Aorta (tissue), 5 donors: ENCODE measurements at places on chromosomes 12 and 14.

GRCh38 chr12:101086490-101087135, 123.4 kb downstream of the SLC5A8 start:
- no peak for DNase-seq
- no peaks in the 10 kb centered on the region for H3K36me3 ChIP-seq
- no peaks in the 10 kb centered on the region for H3K4me1 ChIP-seq
- H3K27ac ChIP-seq, result no peak overlapping the region
- no peaks in the 10 kb centered on the region for H3K27me3 ChIP-seq

GRCh38 chr14:97066068-97066899, 269.1 kb downstream of the VRK1 start:
- no peaks in the 10 kb centered on the region for H3K27me3 ChIP-seq
- no peak for DNase-seq
- H3K27ac ChIP-seq, result no peak overlapping the region
- no peaks in the 10 kb centered on the region for H3K36me3 ChIP-seq

GRCh38 chr14:70052990-70053389, 135.8 kb downstream of the SLC8A3 start:
- H3K36me3 ChIP-seq, result no peaks in the 10 kb centered on the region
- DNase-seq, result no peak
- H3K4me1 ChIP-seq, result no peaks in the 10 kb centered on the region
- no peak overlapping the region for H3K4me3 ChIP-seq
- H3K27me3 ChIP-seq, result peaks cover 2% of the 10 kb centered on the region

- DNase-seq, result peak; percentile 90
- H3K4me3 ChIP-seq, result peak within 1 kb of the TSS; percentile 50
- no peaks in the 10 kb centered on the region for H3K4me1 ChIP-seq
Measured at GRCh38 chr12:113422030-113422885, at the start of gene SDSL. Gene SDSL, plus strand, starts transcription at chr12:113422380. Its CDS starts 5,603 bp downstream, at chr12:113427983.

DNA sequence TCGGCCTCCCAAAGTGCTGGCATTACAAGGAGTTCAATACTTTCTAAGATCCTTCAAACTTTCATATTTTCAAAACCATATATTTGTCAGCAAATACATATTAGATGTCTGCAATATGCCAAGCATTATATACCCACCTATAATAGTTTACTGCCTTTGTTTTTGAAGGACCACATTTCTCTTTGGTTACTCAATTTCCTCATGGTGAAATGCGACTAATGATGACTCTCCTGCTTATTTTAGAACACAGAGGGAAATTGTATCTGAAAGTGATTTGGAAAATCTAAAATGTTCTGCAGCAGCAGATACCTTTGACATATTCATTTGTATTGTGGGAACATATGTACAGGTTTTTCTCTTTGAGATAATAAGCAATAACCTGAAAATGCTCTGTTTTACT, 2.7 kb upstream of the CNTN1 start:
- no peaks in the 10 kb centered on the region for H3K4me1 ChIP-seq
- no peak overlapping the region for H3K4me3 ChIP-seq
- no peak for DNase-seq
- no peaks in the 10 kb centered on the region for H3K27me3 ChIP-seq
- H3K27ac ChIP-seq, result no peak overlapping the region
- H3K36me3 ChIP-seq, result no peaks in the 10 kb centered on the region

DNA sequence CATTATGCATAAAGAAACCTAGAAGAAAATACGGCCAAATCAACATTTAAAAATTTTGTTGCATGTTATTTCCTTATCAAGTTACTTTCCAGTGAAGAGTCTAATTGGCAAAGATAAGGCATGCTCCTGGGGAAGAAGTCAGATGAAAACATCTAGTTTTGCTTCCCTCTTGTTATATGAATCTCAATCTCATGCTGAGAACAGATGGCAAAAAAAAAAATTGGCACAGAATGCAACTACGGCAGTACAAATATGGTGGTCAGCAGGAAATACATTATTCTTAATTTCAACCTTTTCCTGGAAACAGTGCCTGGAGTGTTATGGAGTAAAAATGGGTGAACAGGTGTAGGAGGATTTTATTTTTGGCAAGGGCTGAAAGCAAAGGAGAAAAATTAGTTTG, 32.8 kb downstream of the HECTD4 start:
- no peaks in the 10 kb centered on the region for H3K4me1 ChIP-seq
- no peak for DNase-seq
- no peak overlapping the region for H3K27ac ChIP-seq
- H3K27me3 ChIP-seq, result no peaks in the 10 kb centered on the region
- H3K4me3 ChIP-seq, result no peak overlapping the region
- H3K36me3 ChIP-seq, result peaks cover 2% of the 10 kb centered on the region

DNA sequence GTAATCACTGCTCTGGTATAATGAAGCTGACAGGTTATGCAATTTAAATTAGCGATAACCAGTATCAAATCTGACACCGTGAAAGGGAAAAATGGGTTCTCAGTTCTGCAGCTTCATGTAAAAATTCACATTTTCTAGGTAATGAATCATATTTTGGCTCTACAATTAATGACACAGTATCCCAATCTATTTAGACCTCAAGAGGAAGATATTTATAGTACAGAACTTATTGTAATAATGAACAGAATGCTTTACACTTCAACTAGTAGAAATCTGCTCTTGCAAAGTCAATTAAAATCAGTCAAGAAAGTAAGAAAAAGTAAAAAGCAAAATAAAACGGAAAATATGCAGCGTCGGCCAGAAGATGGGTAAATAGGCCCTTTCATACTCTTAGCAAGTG, 24.3 kb downstream of the SEL1L start:
- H3K4me3 ChIP-seq, result no peak overlapping the region
- peaks cover 3% of the 10 kb centered on the region for H3K36me3 ChIP-seq
- no peaks in the 10 kb centered on the region for H3K27me3 ChIP-seq
- H3K27ac ChIP-seq, result no peak overlapping the region

GRCh38 chr14:60175255-60175902, 10.2 kb upstream of the DHRS7 start:
- no peaks in the 10 kb centered on the region for H3K27me3 ChIP-seq
- H3K4me3 ChIP-seq, result no peak overlapping the region
- H3K36me3 ChIP-seq, result no peaks in the 10 kb centered on the region
- H3K27ac ChIP-seq, result no peak overlapping the region
- H3K4me1 ChIP-seq, result no peaks in the 10 kb centered on the region
- no peak for DNase-seq

- H3K4me3 ChIP-seq, result no peak overlapping the region
- no peaks in the 10 kb centered on the region for H3K36me3 ChIP-seq
- DNase-seq, result no peak
- H3K4me1 ChIP-seq, result no peaks in the 10 kb centered on the region
- H3K27ac ChIP-seq, result no peak overlapping the region
Measured at GRCh38 chr14:93548102-93548843, 117.5 kb downstream of the UNC79 start.

DNA sequence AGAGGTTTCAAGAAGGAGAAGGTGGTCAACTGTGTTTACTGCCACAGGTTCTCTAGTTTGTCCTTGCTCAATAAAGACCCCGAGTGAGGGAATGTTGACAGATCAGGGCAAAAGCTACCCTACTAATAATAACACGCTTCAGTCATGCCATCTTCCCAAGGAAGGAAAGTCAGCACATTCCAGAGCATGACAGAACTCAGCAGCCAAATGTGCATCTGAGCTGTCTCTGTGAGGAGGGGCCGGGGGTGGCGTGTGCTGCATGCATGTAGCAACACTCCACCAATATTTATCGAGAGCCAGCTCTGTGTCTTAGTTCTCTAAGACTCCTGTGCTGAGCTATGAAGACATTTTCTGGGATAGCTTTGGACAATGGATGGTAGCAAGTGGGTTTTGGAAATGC, 260.4 kb downstream of the DPF3 start:
- DNase-seq, result no peak
- H3K4me1 ChIP-seq, result no peaks in the 10 kb centered on the region
- no peak overlapping the region for H3K4me3 ChIP-seq

DNA sequence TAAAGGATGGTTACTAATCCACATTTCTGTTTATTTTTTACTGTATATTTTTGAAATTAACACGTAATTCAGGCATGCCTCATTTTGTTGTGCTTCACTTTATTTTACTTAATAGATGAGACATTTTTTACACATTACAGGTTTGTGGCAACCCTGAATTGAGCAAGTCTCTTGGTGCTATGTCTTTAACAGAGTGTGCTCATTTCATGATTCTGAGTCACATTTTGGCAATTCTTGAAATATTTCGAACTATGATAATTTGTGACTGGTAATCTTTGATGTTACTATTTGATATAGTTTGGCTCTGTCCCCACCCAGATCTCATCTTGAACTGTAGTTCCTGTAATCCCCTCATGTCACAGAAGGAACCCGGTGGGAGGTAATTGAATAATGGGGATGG, 1120.5 kb upstream of the FLRT2 start:
- no peak for DNase-seq
- no peaks in the 10 kb centered on the region for H3K36me3 ChIP-seq
- no peak overlapping the region for H3K4me3 ChIP-seq
- H3K27me3 ChIP-seq, result no peaks in the 10 kb centered on the region

- peaks cover 3% of the 10 kb centered on the region for H3K4me1 ChIP-seq
- no peaks in the 10 kb centered on the region for H3K36me3 ChIP-seq
- no peaks in the 10 kb centered on the region for H3K27me3 ChIP-seq
- H3K27ac ChIP-seq, result no peak overlapping the region
- DNase-seq, result no peak
Measured at GRCh38 chr14:103846543-103847450, 578 bp downstream of the PPP1R13B start.

- no peak for DNase-seq
- H3K4me3 ChIP-seq, result no peak overlapping the region
- no peak overlapping the region for H3K27ac ChIP-seq
- no peaks in the 10 kb centered on the region for H3K4me1 ChIP-seq
Measured at GRCh38 chr12:67890726-67891258, 98.5 kb upstream of the IFNG-AS1 start.

- no peaks in the 10 kb centered on the region for H3K36me3 ChIP-seq
- H3K4me1 ChIP-seq, result no peaks in the 10 kb centered on the region
- no peak for DNase-seq
- H3K27me3 ChIP-seq, result no peaks in the 10 kb centered on the region
- no peak overlapping the region for H3K27ac ChIP-seq
- no peak overlapping the region for H3K4me3 ChIP-seq
Measured at GRCh38 chr14:91963465-91963864, 16.0 kb upstream of the FBLN5 start.

DNA sequence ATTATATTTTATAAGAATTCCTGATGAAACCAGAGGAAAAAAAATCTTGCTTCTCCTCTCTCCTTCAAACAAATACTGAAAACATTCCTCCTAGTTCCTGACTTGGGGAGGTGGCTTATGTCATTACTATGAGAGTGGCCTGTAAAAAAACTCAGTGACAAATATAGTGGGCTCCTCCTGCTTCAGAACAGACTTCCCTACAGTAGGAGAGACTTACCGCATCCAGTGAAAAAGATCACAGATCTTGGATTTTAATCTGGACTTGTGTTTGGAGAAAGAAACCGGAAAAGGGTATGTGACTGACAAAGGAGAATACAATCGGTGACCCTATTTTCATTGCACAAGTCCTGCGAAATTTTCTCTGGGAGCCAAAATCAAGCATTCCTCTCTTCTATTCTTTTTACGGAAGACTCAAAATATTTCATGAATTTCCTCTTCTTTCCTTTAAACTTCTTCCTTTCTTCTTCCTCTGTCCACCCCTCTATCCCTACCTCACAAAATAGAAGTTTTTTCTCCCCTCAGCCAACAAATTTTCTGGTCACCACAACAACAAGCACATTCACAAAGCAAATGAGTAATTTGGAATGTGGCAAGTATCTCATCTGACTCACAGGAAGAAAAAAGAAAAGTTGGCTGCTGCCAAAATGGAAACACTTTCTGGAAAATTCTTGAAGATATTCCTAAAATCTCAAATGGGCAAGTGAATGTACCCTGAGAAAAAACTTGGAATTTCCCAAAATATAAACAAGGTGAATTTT, 185.1 kb upstream of the CDKN3 start:
- no peaks in the 10 kb centered on the region for H3K4me1 ChIP-seq
- no peak overlapping the region for H3K4me3 ChIP-seq
- no peaks in the 10 kb centered on the region for H3K27me3 ChIP-seq
- DNase-seq, result no peak
- H3K27ac ChIP-seq, result peak overlapping the region; percentile 28

- no peaks in the 10 kb centered on the region for H3K27me3 ChIP-seq
- H3K27ac ChIP-seq, result no peak overlapping the region
- H3K4me1 ChIP-seq, result no peaks in the 10 kb centered on the region
Measured at GRCh38 chr14:37584211-37585100, 10.6 kb downstream of the FOXA1 start.

DNA sequence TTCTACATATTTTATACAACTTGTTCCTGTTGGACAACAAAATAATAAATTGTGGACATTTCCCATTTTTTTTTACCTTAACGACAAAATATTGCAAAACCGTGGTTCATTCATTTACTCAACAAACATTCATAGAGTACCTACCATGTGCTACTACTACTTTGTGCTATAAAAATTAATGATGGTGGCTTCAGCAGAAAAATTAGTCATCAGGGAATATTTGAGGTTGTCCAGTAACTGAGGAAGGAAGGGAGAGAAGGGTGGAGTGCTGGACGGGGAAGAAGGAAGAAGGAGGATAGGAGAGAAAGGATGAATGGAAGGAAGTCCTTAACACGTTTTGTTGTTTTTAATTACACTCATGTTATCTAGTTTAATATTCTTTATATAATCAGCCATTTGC, 53.7 kb downstream of the PPFIBP1 start:
- H3K27me3 ChIP-seq, result no peaks in the 10 kb centered on the region
- H3K27ac ChIP-seq, result no peak overlapping the region
- no peak for DNase-seq
- H3K4me3 ChIP-seq, result no peak overlapping the region

GRCh38 chr12:94169495-94169894, 21.1 kb downstream of the PLXNC1 start:
- H3K36me3 ChIP-seq, result no peaks in the 10 kb centered on the region
- DNase-seq, result no peak
- H3K27ac ChIP-seq, result no peak overlapping the region
- H3K27me3 ChIP-seq, result no peaks in the 10 kb centered on the region
- H3K4me1 ChIP-seq, result no peaks in the 10 kb centered on the region

GRCh38 chr12:46522071-46522470, 149.5 kb upstream of the SLC38A2 start:
- no peaks in the 10 kb centered on the region for H3K36me3 ChIP-seq
- H3K27me3 ChIP-seq, result no peaks in the 10 kb centered on the region
- peaks cover 5% of the 10 kb centered on the region for H3K4me1 ChIP-seq
- no peak overlapping the region for H3K4me3 ChIP-seq
- H3K27ac ChIP-seq, result no peak overlapping the region

- H3K4me1 ChIP-seq, result peaks cover 7% of the 10 kb centered on the region
- H3K36me3 ChIP-seq, result no peaks in the 10 kb centered on the region
- no peak overlapping the region for H3K27ac ChIP-seq
- no peaks in the 10 kb centered on the region for H3K27me3 ChIP-seq
- H3K4me3 ChIP-seq, result no peak overlapping the region
- DNase-seq, result no peak
Measured at GRCh38 chr14:81179631-81180030, 41.1 kb downstream of the GTF2A1 start.

GRCh38 chr14:34302654-34303053, 159.4 kb downstream of the SPTSSA start:
- H3K4me3 ChIP-seq, result no peak overlapping the region
- no peaks in the 10 kb centered on the region for H3K4me1 ChIP-seq
- no peak for DNase-seq
- H3K27ac ChIP-seq, result no peak overlapping the region
- H3K36me3 ChIP-seq, result no peaks in the 10 kb centered on the region
- H3K27me3 ChIP-seq, result no peaks in the 10 kb centered on the region
